ENCODE measurements at places on chromosomes 12 and 14.

DNA sequence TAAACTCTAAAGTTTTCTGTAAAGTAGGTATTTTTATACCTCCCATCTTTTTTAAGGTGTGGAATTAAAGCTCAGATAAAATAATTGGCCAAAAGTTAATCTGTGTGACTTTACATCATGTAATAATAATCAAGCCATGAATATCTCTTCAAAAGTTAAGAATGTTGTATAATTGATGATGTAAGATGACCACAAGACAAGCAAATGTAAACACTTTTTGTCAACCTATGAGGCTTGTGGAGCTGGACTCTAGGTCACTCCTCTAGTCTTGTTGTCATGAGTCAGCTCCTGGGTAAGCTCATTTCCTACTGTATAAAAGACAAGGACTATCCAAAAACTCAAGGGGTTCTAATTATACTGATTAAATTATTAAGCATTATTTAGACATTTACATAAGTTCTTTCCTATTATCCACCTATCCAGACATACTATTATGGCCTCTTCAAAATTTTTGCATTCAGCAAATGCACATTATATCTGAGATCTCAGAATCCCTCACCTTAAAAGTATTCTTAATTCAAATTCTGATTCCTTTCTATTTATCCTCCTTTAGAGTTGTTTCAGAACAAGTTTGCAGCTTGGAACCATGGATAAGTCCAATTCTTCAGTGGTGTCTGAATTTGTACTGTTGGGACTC is at the start of gene OR4K5:
TSS of gene OR4K5 (plus strand) at position 587 of the 637 bp plus-strand sequence. CDS start at position 587, 0 bp downstream.
- DNase-seq = no peak

DNA sequence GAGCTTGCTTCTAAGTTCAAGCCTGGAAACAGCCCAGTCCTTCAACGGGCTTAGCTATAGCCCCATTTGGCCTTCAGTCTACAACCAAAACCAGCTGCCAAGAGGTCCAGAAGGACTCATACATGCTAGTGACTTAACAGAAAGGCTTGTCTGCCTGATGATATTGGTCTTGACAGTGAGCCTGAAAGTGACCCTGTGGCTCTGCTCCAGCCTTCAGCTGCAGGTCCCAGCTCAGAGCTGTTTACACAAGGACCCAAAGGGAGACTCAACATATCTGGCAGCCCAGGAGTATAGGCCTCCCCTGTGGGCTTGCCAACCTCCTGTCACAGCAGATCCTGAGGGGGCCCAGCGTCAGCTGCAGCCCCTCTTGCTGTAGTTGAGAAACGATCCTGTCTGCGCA is 27.5 kb downstream of the COX16 start:
- no peak for DNase-seq

DNA sequence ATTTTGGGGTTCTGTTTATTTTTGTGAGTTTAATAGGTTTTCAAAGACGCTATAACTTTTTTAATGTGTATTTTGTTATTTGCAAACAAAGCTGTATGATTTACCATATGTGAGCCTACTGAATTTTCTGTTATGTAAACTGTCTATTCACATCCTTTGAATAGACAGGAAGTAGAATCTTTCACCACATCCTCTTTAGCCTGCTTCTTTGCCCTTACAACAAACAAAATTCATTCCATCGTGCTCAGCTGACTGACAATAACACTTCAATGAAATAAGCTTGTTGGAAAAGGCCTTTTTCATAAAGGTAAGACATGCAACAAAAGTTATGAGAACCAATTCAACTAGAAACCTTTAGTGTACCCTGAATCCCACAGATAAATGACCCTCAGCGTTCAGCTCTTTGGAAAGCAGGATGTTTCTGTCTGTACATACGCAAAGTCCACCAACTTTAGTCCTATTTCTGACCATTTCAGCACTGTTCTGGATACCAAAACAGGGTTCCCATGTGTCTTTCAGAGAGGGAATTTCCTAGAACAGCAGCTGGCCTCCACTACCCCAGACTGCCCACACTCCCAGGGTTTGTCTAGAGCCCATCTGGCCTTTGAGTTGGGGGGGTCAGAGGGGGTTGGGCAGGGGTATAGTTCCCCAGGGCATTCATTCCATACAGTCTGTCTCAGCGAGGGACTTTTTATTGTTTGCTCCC is 71.3 kb downstream of the DUSP6 start:
- no peak for DNase-seq

DNA sequence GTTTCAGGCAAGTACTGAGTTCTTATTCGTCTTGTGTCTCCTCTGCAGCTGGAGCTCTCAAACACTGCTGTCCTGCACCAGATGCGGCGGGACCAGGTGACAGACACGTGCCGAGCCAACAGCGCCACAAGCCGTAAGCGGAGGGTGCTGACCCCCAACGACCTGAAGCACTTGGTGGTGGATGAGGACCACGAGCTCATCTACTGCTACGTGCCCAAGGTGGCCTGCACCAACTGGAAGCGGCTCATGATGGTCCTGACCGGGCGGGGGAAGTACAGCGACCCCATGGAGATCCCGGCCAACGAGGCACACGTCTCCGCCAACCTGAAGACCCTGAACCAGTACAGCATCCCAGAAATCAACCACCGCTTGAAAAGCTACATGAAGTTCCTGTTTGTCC is 201.2 kb downstream of the SLC41A2 start:
- no peak for DNase-seq

All from activated CD4-positive, CD25-positive, alpha-beta regulatory T cell (primary cell).